ENCODE measurements at places on chromosomes 16 and 17.

- no peak for DNase-seq
These were observed 45.9 kb downstream of the SREBF1 start for GRCh38 chr17:17790637-17791464.

GRCh38 chr17:35350493-35350892 is 22.9 kb downstream of the SLFN11 start:
- DNase-seq = no peak

GRCh38 chr17:42456223-42457106 is 2.2 kb upstream of the ATP6V0A1 start:
- peak; percentile 87 for DNase-seq

- no peak for DNase-seq
These were observed 147.6 kb downstream of the SOX9 start for GRCh38 chr17:72268431-72268830.

DNA sequence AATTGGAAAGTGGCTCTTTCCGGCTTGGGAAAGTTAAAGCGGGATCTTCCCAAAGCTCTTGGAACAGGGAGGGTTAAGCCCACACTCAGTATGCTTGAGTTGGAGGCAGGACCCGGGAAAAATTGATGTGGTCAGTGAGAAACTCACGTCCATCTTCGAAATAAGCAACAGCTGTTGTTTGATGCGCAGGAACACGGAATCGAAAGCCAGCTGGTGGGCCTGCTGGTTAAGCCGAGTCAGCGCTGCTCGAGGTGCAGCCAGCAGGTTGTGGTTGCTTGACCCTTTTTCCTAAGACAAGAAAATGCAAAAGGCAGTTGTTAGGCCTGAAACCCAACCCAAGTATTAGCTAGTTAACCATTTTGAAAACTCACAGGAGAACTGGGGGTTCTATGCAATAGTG is 49.4 kb downstream of the COG7 start:
- DNase-seq = no peak

DNA sequence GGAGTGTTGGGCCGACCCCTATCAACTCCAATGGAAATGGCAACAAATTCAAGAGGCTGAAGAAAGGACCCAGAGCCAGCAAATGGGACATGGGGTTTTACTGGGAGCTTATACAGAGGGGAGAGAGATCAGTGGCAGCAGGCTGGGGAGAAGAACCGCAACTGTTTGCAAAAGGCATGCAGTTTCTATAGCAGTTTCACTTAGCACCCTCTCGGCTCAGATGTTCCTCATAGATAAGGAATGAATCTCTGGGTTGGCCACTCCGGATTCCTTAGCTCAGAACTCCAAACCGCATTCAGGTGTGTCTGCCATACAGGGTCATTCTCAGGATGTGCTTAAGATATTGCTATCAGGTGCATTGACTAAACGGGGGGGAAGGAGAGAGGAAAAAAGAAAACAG is 71.1 kb upstream of the RPL38 start:
- no peak for DNase-seq

- DNase-seq = no peak
These were observed 14.6 kb downstream of the CACNA1H start for GRCh38 chr16:1167276-1168107.

DNA sequence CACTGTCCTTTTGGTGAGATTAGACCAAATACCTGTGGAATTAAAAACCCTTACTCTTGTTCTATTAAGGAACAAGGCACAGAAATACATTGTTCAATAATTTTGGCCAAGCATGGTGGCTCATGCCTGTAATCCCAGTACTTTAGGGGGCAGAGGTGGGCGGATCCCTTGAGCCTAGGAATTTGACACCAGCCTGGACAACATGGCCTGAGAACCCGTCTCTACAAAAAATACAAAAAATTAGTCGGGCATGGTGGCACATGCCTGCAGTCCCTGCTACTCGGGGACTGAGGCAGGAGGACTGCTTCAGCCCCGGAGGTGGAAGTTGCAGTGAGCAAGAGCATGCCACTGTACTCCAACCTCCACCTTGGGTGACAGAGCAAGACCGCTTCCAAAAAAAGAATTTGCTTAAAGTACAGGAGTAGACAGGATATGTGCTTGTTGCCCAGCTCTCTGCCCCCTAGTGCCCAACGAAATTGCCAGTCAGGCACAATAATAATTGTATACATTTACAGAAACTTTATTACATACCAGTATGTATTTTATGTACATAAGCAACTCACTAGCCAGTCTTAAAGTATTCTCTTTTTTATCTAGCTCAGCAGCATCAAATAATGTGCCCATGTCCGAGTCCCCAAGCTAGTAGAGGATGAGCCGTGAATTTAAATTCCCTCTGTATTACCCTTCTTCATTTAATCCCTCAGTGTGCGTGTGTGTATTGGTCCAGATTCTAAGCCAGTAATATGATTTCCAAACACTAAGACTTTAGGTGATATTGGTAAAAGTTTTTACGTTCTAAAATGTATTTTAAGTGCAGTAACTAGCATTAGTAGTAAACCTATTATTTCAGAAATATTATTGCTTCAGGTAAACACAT is 1.4 kb downstream of the THUMPD1 start:
- no peak for DNase-seq

DNA sequence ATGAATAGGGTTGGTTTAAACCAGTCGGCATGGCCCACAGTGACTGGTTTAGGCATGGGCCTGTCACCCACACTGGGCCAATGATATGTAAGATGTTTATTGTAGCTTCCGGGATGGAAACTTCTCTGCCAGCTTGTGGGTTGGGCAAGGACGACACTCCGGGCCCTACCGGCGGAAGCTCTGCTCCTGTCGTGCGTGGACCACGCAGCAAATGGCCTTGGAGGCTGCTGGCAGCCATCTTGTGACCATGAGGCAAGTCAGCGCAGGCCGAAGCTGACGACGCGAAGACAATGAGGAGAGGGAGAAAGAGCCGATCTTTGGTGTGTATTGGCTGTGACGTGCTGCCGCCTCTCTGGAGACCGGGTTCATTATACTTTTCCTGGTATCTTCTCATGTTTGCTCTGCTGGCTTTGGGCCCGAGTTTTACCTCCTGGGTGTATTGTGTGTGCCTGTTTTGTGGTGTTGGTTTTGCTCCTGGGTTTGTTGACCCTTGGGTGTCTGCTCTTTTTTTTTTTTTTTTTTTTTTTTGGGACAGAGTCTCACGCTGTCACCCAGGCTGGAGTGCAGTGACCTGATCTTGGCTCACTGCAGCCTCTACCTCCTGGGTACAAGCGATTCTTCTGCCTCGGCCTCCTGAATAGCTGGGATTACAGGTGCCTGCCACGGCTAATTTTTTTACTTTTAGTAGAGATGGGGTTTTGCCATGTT is 15.4 kb downstream of the SLC25A10 start:
- no peak for DNase-seq

- DNase-seq = peak; percentile 22
These were observed 13.7 kb downstream of the BLMH start for GRCh38 chr17:30278032-30278431.

GRCh38 chr16:87575027-87575804 is 27.1 kb upstream of the JPH3 start:
- DNase-seq = no peak

- DNase-seq = no peak
These were observed 79.6 kb upstream of the TOB1 start for GRCh38 chr17:50945779-50946222.

- no peak for DNase-seq
These were observed 155.1 kb downstream of the C16orf95 start for GRCh38 chr16:87161822-87162676.

DNA sequence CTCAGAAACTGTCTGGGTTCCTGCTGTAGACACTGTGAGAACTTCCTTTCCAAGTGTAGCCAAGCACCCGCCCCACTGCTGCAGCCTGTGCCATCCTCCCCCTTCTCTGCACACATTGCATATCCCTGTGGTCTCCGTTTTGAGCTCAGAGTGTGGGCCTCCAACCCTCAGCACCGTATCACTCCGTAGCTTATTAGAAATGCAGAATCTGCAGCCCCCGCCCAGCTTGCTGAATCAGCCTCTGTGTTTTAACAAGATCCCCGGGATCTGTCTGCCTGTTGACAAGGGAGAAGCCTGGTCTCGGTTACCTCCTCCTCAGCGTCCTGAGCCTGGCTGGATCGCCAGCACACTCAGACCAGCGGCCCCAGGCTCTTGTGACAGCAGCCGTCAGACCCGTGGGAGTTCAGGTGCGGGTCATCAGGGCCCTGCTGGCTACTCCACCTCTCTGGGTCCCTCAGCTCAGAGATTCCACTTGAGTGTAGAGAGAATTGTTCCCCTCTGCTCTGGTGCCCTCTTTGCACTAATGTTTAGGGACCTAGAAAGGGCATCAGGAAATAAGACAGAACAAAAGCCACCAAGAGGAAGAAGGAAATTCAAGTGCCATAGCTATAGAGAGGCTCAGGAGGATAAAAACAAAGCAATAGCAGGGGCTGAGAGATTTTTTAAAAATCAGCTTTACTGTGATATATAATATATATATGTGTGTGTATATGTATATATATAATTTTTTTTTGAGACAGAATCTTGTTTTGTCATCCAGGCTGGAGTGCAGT is 92.3 kb downstream of the PITPNC1 start:
- DNase-seq = no peak

DNA sequence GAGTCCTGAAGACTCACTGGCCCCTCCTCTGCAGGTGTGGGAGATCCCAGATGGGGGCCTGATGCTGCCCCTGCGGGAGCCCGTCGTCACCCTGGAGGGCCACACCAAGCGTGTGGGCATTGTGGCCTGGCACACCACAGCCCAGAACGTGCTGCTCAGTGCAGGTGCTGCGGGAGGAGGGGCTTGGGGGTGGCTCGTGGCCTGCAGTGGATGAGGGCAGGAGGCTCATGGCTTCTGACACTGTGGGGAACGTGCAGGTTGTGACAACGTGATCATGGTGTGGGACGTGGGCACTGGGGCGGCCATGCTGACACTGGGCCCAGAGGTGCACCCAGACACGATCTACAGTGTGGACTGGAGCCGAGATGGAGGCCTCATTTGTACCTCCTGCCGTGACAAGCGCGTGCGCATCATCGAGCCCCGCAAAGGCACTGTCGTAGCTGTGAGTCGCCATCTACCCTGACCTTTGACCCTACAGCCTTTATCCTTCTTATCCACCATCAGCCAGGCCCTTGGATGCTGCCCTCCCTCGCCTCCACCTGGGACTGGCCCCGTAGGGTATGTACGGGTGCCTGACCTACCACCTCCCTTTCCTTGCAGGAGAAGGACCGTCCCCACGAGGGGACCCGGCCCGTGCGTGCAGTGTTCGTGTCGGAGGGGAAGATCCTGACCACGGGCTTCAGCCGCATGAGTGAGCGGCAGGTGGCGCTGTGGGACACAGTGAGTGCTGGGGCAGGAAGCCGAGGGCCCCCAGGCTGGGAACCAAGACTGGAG is 3.6 kb downstream of the CORO1A start:
- DNase-seq = no peak

- DNase-seq = no peak
These were observed 6.5 kb downstream of the SLC6A4 start for GRCh38 chr17:30229012-30229411.

DNA sequence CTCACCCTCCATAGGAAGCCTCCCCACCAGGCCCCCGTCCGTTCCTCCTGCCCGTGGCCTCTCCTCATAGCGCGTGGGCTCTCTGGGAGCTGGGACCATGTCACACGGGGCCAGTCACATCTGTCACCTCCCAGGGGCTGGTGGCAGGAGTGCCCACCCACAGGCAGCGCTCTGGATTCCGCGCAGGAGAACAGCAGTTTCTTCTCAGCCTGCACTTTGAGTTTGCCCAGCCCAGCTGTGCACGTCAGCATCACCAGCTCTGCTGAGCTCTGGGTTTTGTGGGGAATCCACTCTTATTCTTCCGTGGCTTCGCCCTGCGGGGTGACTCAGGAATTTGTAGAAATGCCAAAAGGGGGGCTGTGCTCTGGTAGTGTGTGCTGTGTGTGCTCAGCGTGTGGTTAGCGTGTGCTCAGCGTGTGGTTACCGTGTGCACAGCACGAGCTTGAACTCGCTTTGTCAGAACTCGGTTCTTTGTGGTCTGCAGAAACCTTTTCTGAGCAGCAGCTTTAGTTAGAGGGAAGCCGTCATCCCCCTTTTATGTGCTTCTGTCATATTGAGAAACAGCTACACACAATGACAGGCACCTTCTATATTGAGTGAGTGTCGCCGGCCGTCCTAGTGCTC is 3.2 kb downstream of the ACSF3 start:
- DNase-seq = no peak

DNA sequence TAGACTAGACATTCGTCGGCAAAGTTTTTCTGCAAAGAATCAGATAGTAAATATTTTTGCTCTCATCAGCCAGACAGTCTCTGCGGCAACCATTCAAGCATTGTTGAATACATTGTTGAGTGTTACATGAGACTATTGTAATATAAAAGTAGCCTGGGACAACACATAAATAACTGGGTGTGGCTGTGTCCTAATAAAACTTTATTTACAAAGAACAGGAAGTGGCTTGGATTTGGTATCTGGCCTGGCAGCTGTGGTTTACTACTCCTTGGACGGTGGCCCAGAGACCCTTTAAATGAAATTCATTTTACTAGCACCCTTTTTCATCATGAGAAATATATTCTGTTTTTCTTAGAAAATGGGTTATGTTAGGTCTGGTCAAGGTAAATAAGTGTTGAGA is 297.2 kb downstream of the WWOX start:
- DNase-seq = no peak

GRCh38 chr16:10522966-10523365 is 57.4 kb downstream of the EMP2 start:
- DNase-seq = no peak

DNA sequence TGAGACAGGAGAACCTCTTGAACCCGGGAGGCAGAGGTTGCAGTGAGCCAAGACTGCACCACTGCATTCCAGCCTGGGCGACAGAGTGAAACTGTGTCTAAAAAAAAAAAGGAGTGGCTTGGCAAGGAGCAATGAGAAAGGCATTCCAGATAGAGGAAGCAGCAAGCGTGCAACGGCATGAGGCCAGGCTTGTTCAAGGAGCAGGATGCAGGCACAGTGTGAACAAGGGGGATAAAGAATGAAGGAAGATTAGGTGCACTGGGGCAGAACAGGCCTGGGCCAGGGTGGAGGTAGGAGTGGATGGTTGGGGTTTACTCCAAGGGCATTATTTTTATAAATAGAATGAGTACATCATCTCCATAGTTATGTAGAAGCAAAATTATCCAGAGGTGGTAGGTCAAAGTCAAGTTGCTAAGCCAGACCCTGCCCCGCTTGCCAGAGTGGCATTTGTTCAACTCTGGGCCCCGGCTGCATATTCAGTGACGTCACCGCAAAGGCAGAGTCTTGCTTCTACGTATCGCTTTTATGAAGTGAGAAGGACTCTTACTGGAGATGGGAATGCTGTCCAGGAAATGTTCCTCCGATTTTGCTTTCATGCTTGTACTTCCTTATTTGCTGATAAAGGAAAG is 100.2 kb downstream of the KATNIP start:
- no peak for DNase-seq

- no peak for DNase-seq
These were observed 235.7 kb downstream of the NTN1 start for GRCh38 chr17:9256751-9257629.

Data from HCEC 1CT (cell line).